ENCODE measurements at places on chromosomes 12 and 14. TPM values are rescaled to one million over a fixed set of nuclear protein-coding genes. Genes with fewer than 3 reads are reported as not detected.

DNA sequence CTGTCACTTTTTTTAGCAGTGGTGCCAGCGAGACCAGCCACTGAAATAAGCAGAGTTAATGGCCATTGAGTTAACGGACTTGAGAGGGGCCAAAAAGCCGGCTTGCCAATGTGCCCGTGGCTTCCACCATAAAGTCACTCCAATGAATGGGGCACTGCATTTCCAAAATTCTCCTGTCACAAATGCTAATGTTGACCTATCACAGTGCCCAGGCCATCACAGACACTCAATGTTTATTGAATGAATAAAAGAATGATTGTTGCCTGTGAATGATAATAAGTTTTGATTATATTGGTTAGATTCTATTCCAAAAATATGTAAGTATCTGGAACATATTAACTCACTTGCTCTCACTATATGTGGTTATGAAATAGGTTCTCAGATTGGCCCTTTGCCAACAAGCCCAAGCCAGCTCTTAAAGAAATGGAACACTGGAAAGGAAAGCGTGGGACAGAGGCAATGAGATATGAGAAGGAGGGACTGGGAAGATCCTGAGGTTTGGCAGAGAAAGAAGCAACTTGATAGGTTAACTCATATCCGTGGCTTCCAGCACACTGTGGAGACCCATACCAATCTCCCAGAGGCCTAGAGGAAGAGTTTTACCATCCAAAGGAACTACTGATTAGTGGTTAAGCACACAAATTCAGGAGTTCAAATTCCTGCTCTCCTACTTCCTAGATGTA lies 108.7 kb downstream of the BTG1 start:
- H3K27ac ChIP-seq: no peak overlapping the region
- H3K36me3 ChIP-seq: no peaks in the 10 kb centered on the region
- H3K4me3 ChIP-seq: no peak overlapping the region
- no peaks in the 10 kb centered on the region for H3K27me3 ChIP-seq

DNA sequence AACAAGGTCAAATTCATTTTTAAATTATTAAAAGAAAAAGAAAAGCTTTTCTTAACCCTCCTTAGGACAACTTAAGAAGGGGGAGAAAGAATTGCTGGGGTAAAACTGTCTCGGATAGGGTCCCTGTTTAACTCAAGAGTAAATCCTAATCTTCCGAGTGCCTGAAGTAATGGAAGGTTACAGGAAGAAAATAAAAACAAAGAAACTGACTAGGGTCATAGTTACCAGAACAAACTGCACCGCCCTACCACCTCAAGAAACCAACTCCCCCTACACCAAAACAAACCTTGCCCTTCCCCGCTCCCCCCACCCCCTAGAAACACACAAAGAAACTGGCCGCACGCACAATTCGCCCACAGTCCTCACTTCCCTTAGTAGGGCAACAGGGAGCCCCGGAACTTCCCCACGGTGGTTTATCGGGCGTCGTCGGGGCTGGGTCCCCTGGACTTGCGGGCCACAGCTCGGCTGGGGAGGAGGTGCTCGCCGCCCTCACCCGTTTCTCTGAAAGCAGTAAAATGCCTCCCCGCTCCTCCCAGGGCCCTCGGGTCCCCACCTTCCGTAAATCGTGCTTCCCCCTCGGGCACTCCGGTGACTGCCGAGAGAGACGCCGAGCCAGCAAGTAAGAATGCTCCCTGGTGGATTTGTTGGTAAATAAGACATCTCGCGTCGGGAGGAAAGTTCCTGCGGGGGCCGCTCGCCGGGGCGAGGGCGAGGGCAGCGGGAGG lies 2.4 kb downstream of the SINHCAF start:
- H3K27ac ChIP-seq: peak overlapping the region; percentile 88
- no peaks in the 10 kb centered on the region for H3K36me3 ChIP-seq
- peaks cover 26% of the 10 kb centered on the region for H3K4me1 ChIP-seq
- DNase-seq: no peak
- no peaks in the 10 kb centered on the region for H3K27me3 ChIP-seq

GRCh38 chr12:2633176-2633824 lies 161.5 kb upstream of the FKBP4 start:
- H3K27me3 ChIP-seq: no peaks in the 10 kb centered on the region
- H3K4me3 ChIP-seq: no peak overlapping the region
- no peaks in the 10 kb centered on the region for H3K4me1 ChIP-seq
- DNase-seq: no peak

DNA sequence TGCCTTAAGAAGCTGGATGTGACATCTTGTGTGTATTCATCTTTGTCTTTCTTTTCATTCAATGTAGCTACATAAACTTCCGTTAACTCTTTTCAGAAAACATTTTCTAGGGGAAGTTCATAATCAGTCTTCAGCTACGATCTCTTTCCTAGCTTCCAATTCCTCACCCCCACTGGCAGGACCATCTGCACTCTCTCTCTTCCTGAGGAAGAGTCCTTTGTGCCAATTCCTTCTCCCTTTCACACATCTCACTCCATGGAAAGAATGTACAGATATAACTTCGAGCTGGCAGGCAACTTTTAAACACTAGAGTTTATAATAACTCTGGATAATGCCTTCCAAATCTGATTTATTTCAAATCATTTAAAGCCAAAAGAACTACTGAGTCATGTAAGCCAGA lies 495.7 kb downstream of the GALC start:
- H3K27me3 ChIP-seq: no peaks in the 10 kb centered on the region
- no peaks in the 10 kb centered on the region for H3K4me1 ChIP-seq
- no peak overlapping the region for H3K27ac ChIP-seq

GRCh38 chr14:45199230-45199629 lies 53.8 kb downstream of the MIS18BP1 start:
- DNase-seq: peak; percentile 87
- H3K4me1 ChIP-seq: peaks cover 17% of the 10 kb centered on the region
- peaks cover 7% of the 10 kb centered on the region for H3K36me3 ChIP-seq
- H3K27me3 ChIP-seq: no peaks in the 10 kb centered on the region
- H3K4me3 ChIP-seq: no peak overlapping the region
- H3K27ac ChIP-seq: peak overlapping the region; percentile 73

DNA sequence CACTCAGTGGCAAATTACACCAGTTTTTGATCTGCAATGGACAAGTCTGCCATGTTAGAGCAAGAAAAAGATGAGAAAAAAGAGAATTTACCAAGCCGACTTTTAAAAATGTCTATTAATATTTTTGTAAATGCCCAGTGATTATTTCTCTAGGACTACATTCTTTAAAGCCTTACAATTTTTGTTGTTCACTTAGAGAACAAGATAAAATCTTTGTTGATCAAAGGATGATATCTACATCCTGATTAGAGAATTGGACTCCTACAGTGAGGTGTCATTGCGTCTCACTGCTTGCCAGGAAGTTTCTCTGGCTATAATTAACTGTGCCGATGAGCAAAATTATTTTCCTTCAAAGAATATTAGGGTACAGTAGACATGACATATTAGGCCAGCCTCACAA lies 1.7 kb upstream of the CFAP54 start:
- H3K27me3 ChIP-seq: no peaks in the 10 kb centered on the region
- H3K4me1 ChIP-seq: peaks cover 16% of the 10 kb centered on the region
- no peak for DNase-seq
- peak overlapping the region; percentile 68 for H3K27ac ChIP-seq

DNA sequence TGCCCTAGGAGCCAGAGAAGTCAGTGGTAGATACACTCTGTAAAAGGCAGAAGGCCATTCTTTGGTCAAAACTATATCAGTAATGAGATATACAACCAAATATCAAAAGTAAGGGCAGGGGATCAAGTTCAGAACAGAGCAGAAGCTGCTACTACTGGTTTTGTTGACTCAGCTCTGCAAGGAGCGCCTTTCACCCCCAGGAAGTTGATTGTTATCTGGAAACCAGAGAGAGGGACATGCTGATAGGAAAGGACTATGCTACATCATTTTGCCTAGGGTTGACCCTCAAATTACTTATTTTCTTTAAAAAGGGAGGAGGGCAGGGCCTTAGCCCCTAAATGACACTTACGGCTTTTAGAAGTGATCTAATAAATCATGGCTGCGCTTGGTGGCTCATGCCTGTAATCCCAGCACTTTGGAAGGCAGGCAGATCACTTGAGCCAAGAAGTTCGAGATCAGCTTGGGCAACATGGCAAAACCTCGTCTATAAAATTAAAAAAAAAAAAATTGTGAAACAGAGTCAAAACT lies 194.0 kb downstream of the KLHL28 start:
- H3K4me3 ChIP-seq: no peak overlapping the region
- H3K27me3 ChIP-seq: no peaks in the 10 kb centered on the region
- H3K4me1 ChIP-seq: no peaks in the 10 kb centered on the region

GRCh38 chr12:99111600-99111999 lies 466.5 kb downstream of the APAF1 start:
- H3K36me3 ChIP-seq: no peaks in the 10 kb centered on the region
- H3K4me1 ChIP-seq: no peaks in the 10 kb centered on the region
- H3K27me3 ChIP-seq: no peaks in the 10 kb centered on the region
- H3K27ac ChIP-seq: no peak overlapping the region

DNA sequence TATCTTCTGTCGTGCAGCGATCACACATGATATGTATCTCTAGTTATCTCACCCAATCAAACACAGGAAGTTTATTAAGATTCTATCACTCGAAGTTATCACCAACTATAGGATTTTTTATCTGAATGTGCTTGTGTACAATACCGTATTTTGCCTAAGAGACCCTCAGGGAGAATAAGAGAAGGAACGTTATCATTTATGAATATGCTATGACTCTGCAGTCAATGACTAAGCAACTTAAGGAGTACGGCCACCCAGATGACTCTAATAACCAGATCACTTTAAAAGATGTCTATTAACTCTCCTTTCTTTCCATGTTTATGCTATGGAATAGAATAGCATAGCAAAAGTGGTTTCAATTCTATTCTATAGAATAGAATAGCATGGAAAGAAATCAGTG lies 486.4 kb downstream of the BCL11B start:
- no peak for DNase-seq
- H3K4me1 ChIP-seq: no peaks in the 10 kb centered on the region
- no peak overlapping the region for H3K27ac ChIP-seq
- H3K27me3 ChIP-seq: no peaks in the 10 kb centered on the region
- no peaks in the 10 kb centered on the region for H3K36me3 ChIP-seq
- H3K4me3 ChIP-seq: no peak overlapping the region

GRCh38 chr14:73422515-73422914 lies 35.8 kb downstream of the NUMB start:
- peaks cover 5% of the 10 kb centered on the region for H3K36me3 ChIP-seq
- no peak overlapping the region for H3K27ac ChIP-seq
- H3K27me3 ChIP-seq: no peaks in the 10 kb centered on the region
- no peak for DNase-seq

GRCh38 chr12:65826353-65827171 lies 2.3 kb downstream of the HMGA2 start:
- peak overlapping the region; percentile 94 for H3K4me3 ChIP-seq
- H3K27me3 ChIP-seq: no peaks in the 10 kb centered on the region

Gene NKX2-1
- total RNA-seq: not detected

Gene LPAR5
- total RNA-seq: 0.89 TPM

Gene AKAP5
- total RNA-seq: 2.9 TPM

Gene ESR2
- total RNA-seq: 0.16 TPM
